ENCODE measurements at places on chromosomes 5 and 9.
A peak's percentile ranks its signal among the peaks of the same experiment; 100 is the strongest.

- DNase-seq = peak; percentile 53
Measured at GRCh38 chr5:59506285-59506877, 387.1 kb downstream of the PDE4D start.

DNA sequence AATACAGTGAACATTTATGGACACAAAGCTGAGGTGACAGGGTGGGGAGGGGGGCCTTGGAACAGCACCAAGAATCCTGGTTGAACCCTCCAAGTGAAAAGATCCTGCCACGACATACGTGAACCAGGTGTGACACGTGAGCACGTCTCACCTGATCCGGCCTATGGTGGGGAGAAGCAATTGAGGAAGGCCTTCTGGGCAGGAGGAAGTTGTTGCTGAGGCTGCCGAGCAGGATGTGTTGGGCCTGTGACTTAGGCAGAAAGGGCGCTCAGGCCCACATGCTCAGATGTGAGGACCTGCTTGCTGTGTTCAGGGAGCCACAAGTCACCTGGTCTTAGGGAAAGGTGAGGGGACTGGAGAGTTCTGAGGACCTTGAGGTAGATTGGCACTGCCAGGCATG, 2.5 kb upstream of the MAPK9 start:
- DNase-seq = no peak

DNA sequence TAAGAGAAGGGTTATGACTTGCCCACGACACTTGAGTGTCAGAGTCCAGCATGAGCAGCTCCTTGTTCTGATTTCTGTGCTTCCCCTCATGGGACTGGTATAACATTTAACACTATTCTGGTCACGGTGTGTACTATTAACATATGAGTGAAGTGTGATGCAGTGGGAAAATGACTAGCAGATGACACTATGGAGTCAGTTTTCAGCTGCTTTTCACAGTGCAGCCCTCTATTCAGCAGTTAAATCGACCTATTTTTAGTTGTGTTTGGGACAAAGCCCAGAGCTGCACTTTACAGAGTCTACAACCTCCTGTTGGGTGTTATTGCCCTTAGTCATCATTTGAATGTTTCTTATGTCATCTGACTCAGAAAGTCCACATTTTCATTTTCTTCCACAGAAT, 59.1 kb downstream of the CHSY3 start:
- DNase-seq = peak; percentile 8

GRCh38 chr5:176561259-176561658, 12.1 kb downstream of the CDHR2 start:
- peak; percentile 31 for DNase-seq

GRCh38 chr5:22846693-22847092, 6.5 kb downstream of the CDH12 start:
- DNase-seq = no peak

Data from epithelial cell of esophagus (primary cell).